ENCODE measurements at places on chromosomes 7 and 10.

GRCh38 chr10:49837051-49837478, 74.9 kb upstream of the OGDHL start:
- no peak for DNase-seq
- no peaks in the 10 kb centered on the region for H3K4me1 ChIP-seq
- H3K27ac ChIP-seq, result no peak overlapping the region
- H3K36me3 ChIP-seq, result peaks cover 19% of the 10 kb centered on the region
- H3K27me3 ChIP-seq, result no peaks in the 10 kb centered on the region
- no peak overlapping the region for H3K4me3 ChIP-seq

DNA sequence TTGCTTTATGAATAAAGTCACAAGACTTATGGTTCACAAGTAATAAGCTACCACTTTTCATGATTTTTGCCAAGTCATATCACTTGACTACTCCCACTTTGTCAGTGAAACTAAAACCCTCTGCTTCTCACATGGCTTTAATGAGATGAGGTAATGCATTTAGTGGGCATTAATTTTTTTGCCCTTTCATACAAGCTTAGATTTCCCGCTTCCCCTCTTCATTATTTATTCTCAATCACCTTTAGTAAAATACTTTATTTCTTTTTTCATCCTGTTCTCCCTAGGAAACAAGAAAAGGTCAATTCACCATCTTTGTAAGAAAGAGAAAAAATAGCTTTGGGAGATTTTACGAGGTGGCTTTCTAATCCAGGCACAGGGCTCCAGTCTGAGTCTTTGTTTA, 109.6 kb upstream of the STARD3NL start:
- H3K27me3 ChIP-seq, result no peaks in the 10 kb centered on the region
- H3K27ac ChIP-seq, result no peak overlapping the region
- H3K4me3 ChIP-seq, result no peak overlapping the region
- no peaks in the 10 kb centered on the region for H3K4me1 ChIP-seq
- no peak for DNase-seq

GRCh38 chr7:101788517-101788916, 28.9 kb upstream of the CUX1 start:
- no peaks in the 10 kb centered on the region for H3K27me3 ChIP-seq
- H3K4me1 ChIP-seq, result no peaks in the 10 kb centered on the region
- no peak overlapping the region for H3K4me3 ChIP-seq
- H3K27ac ChIP-seq, result no peak overlapping the region
- no peak for DNase-seq

DNA sequence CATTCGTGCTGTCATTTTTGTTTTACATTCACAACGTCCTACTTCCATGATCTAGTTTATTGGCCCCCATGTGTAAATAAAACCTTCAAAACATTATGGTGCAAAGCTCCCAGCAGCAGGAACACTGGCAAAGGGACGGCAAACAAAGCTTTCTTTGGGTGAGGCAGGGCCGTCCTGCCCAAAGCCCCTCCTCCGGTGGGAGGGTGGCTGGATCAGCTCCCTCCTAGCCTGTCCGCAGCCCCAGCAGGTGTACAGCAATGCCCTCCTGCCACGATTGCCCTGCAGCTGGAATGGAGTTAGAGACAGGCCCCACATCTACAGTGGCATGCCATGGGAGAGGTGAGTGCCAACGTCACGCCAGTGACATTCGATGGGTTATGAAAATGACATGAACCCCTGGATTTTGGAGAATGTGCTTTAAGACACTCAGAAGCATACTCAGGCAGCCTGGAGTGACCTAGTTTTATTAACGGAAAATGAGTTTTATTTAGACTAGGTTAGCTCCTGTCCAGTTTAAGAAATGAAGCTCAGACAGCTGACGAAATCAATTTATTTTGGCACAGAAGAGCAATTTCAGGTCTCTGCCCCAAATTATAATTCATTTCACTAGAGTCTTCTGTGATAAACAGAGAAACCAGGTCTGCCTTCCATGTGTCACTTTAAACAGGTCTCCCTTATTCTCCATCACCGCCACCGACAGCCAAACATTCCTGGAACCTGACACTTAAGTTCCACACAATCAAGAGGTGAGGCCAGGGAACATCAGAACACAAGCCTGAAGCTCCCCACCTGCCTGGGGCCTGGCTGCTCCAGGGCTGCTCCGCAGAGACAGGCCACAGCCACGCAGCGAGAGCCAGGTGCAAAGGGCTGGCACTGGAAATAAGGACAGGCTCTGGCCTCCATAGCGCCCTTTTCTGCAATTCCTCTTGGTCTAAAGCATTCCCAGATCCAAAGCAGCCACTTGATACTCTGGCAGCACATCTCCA, 50.1 kb downstream of the VOPP1 start:
- H3K36me3 ChIP-seq, result peaks cover 17% of the 10 kb centered on the region
- no peak for DNase-seq
- no peaks in the 10 kb centered on the region for H3K27me3 ChIP-seq
- H3K27ac ChIP-seq, result no peak overlapping the region

DNA sequence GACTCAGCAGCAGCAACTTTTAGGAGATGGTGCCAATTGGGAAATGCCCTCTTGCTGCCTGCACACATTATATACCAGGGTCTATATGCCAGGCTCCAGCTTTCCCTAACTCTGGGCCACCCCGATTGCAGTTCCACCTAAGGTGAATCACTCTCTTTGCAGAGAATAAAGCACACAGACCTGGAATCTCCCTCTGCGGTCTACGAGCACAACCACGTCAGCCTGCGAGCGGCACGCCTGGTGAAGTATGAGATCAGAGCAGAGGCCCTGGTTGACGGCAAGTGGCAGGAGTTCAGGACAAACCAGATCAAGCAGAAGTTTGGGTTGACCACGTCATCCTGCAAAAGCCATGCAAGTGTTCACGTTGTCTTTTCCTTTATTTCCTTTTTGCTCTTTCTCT, 38.2 kb upstream of the PLEKHA1 start:
- no peaks in the 10 kb centered on the region for H3K36me3 ChIP-seq
- no peak overlapping the region for H3K27ac ChIP-seq
- no peak overlapping the region for H3K4me3 ChIP-seq
- H3K4me1 ChIP-seq, result no peaks in the 10 kb centered on the region
- H3K27me3 ChIP-seq, result no peaks in the 10 kb centered on the region
